ENCODE measurements at places on chromosomes 7 and 10. TPM values are rescaled to one million over a fixed set of nuclear protein-coding genes. Genes with fewer than 3 reads are reported as not detected.
A peak's percentile ranks its signal among the peaks of the same experiment; 100 is the strongest.

Gene VAX1
- total RNA-seq = 1.3 TPM

GRCh38 chr7:114175125-114175524 is 239.5 kb upstream of the FOXP2 start:
- DNase-seq = no peak

- no peak for DNase-seq
Measured at GRCh38 chr10:45144326-45145070, 143.8 kb downstream of the ZNF22 start.

GRCh38 chr7:148395990-148396716 is 194.4 kb upstream of the C7orf33 start:
- DNase-seq = no peak

DNA sequence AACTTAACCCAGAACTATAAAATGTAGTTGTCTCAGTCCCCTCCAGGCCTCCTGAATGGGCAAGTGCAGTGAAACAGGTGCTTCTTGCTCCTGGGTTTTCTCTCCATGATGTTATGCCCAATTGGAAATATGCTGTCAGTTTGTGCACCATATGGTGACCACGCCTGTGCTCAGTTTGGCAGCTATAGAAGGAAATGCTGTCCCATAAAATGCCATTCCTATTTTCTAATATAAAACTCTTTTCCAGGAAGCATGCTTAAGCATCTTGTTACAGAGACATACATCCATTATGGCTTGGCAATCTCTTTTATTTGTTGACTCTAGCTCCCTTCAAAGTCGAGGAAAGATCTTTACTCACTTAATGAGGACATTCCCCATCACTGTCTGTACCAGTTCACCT is 45.2 kb downstream of the FGFBP3 start:
- no peak for DNase-seq

Gene CTNNA3
- not detected for total RNA-seq

DNA sequence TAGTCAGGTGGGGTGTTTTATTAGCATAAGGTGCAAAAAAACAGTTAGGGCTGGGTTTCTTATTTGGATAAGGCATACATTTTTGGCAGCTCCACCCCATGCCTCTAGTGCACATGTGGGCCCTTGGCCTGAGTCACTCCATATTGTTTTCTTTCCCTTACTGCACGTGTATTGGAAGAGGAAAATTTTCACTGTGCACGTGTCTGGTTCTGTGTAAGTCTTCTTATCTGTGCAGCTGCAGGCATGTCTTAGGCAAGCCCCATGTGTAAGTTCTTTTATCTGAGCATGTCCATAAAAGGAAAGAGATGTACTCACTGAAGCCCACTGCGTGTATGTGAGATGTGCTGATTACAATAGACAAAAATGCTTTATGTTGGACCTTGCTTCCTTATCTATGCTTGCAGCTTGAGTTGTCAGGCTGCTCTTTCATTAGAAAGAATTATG is 540.3 kb upstream of the IGFBP3 start:
- no peak for DNase-seq

DNA sequence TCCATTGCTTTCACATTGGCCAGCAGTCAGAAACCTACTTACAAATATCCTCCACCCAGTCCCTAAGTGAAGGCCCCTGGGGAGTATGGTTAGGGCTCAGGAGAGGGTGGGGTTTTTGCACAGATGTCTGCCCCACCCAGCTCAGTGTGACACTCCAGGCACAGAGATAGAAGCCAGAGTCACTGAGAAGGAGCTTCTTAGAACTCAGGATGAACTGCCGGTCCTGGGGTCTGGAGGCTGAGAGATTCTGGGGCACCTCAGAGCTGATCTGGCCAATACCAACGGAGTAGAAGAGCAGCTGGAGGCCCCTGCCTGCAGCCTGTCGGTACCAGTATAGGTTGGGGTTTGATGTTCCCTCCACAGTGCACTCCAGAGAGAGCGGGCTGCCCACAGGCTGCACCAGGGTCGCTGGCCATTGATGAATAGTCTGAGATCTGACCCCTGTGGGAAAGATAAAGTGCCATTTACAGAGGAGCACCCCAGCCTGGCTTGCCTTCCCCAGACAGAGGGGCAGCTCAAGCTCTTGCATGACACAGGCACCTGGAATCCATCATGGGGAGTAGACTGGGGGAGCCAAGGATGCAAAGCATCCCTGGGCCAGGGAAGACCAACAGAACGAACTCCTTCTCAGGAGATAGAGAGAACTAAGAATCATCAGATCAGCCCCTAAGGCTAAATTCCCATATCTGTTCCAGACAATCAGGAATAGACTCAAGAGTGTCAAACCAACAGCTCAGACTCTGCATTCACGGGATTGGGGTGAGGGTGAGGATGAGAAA is 41.9 kb downstream of the PRSS2 start:
- DNase-seq = no peak

DNA sequence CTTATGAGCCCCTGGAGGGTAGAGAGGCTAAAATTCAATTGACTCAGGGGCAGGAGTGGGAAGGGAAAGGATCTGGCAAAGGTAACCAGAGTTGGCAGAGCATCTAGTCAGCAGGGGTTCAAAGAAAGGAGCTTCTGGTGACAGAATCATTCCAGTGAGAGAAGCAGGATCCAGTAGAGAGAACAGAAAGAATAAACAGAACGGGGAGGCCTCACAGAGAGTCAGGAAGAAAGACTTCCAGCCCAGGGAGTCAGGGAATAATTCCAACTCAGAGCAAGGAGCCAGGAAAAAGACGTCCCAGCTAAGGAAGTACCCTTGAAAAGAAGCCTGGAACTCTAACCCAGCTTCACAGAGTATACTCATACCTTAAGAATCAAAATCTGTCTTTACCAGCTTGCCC is 66.6 kb upstream of the CPXM2 start:
- DNase-seq = no peak

- DNase-seq = no peak
Measured at GRCh38 chr7:90832726-90833125, 236.6 kb downstream of the CDK14 start.

DNA sequence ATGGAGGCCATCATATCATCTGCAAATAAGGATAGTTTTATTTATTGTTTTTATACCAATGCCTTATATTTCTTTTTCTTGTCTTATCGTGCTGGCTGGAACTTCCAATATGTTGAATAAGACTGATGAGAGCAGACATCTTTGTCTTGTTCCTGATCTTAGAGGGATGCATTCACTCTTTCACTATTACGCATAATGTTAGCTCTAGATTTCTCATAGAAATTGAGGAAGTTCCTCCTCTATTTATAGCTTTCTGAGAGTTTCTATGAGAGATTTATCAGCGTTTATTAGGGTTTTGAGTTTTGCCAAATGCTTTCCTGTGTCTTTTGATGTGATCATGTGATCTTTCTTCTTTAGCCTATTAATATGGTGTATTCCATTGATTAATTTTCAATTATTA is 49.3 kb downstream of the COL28A1 start:
- DNase-seq = no peak

- DNase-seq = no peak
Measured at GRCh38 chr7:151851145-151851751, 25.7 kb downstream of the PRKAG2 start.

GRCh38 chr10:117112220-117112619 is 25.9 kb downstream of the VAX1 start:
- DNase-seq = peak; percentile 65

DNA sequence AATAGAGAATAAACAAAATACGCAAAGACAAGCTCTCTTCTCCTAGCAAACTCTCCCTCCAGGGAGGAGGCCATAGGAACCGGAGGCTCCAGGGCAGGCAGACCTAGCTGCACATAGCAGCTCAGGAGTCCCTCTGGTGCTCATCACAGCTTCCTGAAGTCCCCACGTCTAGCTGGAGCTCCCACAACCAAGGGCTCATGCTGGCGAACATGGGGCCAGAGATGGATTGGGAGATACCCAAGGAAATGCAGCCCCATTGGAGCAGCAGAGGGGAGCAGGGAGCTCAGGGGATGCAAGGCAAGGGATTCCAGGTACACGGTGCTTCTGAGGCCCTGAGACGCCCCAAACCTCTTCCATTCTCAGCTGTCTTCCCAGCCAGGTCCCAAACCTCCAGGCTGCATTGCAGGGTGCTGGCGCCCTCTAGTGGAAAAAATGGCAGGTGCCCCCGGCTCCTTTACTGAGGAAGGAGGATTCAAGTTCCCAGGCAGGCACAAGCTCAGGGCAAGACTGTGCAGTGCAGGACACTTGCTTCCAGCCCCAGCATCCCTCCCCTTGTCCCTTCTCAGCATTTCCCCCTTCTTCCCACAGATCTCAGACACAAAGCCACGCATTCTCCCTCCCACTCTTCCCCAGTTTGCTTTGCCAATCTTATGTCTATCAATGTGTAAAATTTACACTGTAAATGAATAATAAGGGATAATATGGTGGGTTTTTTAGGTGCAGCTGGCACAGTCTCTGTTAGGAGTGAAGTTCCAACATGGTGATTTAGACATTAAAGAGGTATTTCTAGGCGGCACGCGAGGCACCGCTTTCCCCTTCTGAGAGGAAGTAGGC is 46.2 kb downstream of the GPAM start:
- peak; percentile 69 for DNase-seq

DNA sequence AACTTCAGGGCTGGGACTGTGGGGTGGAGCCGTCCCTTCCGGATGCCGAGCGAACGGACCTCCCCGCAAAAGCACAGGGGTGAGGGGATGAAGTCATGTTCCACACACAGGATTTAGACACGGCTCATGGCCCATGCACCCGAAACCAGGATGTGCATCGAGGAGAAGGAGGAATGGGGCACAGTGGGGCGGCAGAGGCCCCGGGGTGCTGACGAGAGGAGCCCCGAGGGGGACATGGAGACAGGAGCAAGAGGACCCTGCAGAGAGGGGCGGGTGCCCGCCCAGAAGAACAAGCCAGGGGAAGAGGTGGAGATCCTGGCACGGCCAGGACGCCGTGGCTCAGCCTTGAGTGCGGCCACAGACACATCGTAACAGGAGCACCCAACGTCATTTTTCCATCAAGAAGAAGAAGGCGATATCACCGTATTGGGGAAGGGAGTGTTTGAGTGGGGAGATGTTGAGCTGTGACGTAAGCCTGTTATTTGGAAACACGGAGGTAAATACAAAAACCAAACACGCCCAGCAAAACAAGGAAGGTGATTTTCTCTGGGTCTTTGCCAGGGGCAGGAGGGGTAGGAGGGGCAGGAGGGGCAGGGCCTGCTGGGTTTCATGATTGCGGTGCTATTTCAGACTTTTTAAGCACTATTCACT is 25.3 kb upstream of the FOXL3 start:
- DNase-seq = no peak

Gene BICC1
- total RNA-seq = 7.2 TPM

DNA sequence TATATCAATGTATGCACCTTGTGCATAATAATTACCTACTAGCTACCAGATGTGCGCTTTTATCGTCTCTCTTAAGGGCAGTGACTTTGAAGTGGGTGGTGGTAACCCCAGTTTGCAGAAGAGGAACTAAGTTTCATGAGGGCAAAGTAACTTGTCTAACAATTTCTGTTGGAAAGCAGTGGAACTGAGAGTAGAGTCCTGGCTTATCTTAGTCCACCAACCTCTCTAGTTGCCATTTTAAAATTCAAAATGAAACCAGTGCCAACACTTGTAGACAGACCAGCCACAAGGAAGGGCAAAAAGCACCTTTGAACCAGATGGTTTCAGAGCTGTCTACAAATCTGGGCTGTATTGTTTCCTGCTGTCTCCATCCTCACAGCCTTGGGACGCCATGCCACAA is 32.0 kb upstream of the RBM20 start:
- DNase-seq = no peak

DNA sequence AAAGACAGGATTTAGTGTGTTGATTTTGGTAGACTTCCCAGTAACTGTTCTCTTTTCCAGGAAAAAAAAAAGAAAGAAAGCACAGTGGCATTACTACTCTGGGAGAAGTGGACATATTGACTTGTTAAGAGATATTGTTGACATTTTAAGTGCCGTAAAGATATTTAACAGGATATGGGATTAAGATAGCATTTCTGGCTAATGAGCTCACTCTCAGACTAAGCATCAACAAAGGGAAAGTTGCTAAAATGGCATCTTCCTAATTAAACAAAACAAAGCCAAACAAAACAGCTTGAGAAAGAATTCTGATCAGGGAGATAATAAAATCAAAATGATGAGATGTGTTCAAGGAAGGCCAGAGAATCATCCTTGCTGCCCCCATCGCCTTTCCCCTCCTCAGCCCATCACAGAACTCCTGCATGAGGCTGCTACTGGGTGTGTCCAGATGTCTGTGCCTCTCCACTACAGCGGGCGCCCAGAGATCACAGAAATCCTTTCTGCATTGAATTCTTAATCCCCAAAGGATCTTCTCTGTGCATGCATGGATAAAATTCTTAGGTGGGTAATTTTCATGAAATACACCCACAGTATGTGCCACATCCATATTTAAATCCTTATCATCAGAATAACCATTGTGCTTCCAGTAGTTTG is 270.5 kb downstream of the POU6F2 start:
- DNase-seq = no peak

GRCh38 chr10:84059526-84059925 is 79.8 kb upstream of the GHITM start:
- peak; percentile 34 for DNase-seq

- DNase-seq = no peak
Measured at GRCh38 chr7:24727154-24728120, 29.8 kb downstream of the GSDME start.

Gene NPVF
- total RNA-seq = not detected

DNA sequence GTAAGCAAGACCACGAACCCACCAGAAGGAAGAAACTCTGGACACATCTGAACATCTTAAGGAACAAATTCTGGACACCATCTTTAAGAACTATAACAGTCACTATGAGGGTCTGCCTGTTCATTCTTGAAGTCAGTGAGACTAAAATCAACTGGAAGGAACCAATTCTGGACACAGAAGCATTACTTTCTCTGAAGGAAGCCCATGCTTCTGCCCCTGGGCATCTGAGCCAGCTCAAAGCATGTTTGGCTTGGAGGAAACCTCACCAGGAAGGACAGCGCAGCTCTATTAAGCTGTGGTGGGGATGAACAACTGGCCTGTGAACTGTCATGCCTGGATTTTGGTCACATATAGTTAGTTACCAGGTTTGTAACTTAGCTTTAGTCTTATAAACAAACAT is 132.4 kb upstream of the GDF10 start:
- DNase-seq = no peak

DNA sequence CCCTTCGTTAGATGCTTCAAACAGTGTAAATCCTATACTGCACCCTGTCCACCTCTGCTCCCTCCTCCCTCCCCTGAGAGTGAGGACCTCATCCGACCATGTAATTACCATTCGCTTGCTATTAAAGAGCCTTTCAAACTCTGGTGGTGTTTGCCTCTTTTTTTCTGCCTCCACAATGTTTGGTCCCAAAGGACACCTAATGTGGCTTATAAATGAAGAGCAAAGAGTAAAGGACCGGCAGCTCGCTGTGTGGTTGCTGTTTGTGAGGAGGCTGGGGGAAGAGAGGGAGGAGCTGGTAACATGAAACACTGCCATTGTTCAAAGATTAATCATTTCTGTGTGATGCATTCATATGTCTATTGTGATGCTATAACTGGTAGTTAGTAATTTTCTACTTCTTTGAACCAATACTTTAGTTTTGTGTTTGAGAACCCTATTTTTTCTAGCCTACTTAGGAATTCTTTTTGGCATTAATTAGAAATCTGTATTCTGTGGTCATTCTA is 27.9 kb downstream of the MTURN start:
- peak; percentile 99 for DNase-seq

- no peak for DNase-seq
Measured at GRCh38 chr10:70776455-70777005, 8.6 kb downstream of the TBATA start.

All from SK-MEL-5 (cell line).